ENCODE measurements at places on chromosomes 5 and 9.

DNA sequence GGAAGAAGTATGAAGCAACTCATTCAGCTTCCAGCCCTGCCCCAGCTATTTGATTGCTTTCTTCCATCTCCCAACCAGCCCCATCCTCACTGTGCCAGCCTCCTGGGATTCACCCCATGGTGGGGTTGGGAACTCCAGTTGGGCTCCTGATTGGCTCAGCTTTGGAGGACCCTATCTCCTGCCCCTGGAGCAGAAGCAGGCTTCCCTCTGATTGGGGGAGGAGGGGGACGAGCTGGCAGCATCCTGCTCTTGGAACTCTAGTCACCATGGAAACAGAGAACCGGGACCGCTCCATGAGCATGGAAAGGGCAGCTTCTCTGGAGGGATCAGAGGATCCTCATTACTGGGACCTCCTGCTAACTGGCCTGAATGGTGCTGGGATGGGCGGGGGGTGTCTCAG is 2.6 kb downstream of the SLC6A7 start:
- no peak for DNase-seq

GRCh38 chr9:16192403-16193017 is 639.7 kb downstream of the CCDC171 start:
- no peak for DNase-seq

- DNase-seq = no peak
These were observed 10.0 kb downstream of the SLC2A8 start for GRCh38 chr9:127406799-127407491.

GRCh38 chr5:116452774-116453368 is 121.8 kb downstream of the SEMA6A start:
- no peak for DNase-seq

GRCh38 chr5:96816991-96817390 is 9.2 kb upstream of the ERAP1 start:
- no peak for DNase-seq

DNA sequence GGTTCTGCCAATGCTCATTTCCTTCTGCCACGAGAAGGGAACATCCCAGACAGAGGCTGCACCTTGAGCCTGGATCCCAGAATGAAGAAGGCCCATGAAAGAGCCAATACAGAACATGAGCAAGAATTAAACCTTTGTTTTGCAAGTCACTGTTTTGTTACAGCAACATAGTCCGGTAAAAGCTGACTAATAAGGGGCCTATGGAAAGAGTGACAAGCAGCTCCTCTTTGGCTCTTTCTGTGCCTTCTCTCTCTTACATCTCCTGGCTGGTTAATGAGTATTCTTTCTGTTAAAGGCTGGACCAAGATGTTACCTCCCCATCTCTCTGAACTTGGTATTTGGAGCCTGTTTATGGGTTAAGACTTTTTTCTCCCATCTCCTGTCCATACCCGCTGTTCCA is 10.8 kb downstream of the GFRA3 start:
- DNase-seq = no peak

GRCh38 chr5:3359642-3360041 is 236.0 kb upstream of the IRX1 start:
- no peak for DNase-seq

DNA sequence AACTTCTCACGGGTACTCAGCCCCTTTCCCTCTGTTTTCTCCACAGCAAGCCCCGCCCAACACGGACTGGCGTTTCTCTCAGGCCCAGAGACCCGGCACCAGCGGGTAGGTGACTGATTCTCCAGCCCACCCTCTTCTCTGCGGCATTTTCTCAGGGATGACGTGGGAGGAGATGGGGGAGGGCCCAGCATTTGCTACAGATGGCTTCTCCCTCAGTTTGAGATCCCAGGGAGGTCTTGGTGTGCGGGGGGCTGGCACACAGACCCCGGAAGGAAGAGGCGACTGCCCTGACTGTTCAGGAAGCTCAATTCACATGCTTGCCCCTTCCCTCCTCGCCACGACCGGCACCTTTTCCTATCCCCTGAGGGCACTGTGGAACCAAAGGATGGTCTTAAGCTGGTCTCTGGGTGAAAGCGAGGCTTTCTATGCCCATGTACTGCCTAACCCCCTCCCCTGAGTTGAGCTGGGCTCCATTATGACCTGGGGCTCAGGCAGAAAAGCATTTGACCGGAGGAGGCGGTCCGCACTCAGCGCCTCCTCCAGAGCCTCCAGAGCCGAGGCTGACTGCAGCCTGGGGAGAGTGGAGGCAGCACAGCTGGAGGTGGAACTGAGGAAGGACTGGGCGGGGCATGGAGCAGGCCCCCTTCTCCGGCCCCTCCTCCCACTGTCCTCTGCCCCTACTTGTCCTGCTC is 6.0 kb downstream of the PCDHGC5 start:
- DNase-seq = no peak

DNA sequence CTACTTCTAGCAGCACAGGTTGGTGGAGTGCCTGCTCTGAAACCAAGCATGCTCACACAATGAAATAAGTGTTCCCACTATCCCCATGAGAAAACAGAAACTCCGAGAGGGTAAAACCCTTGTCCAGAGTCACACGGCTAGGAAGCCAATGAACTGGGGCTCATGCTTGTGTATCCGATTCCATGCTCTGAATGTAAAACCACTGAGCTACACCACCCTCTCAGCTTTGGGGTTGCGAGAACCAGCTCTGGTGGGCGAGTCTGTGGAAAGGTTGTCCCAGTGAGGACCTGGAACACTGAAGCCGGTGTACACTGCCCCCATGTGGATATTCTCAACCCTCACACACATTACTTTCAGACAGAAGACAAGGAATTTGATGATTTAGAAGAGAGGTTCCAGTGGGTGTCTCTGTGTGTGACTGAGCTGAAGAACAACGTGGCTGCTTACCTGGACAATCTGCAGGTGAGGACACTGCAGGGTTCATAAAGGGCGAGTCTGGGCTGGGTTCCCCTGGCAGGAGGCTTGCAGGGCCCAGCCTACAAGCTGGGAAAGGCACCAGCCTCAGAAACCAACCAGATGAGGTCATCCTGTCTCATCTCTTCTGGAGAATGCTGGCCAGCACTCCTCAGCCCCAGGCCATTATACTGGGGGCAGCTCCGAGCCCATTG is 37.4 kb downstream of the ARHGEF37 start:
- DNase-seq = peak; percentile 52

- peak; percentile 23 for DNase-seq
These were observed 1.9 kb upstream of the IDNK start for GRCh38 chr9:83620841-83621636.

GRCh38 chr5:137825165-137825564 is 42.5 kb upstream of the MYOT start:
- no peak for DNase-seq

- DNase-seq = peak; percentile 4
These were observed 335.4 kb downstream of the MSX2 start for GRCh38 chr5:175059687-175060211.

- no peak for DNase-seq
These were observed 15.5 kb downstream of the FAM193B start for GRCh38 chr5:177538876-177539275.

DNA sequence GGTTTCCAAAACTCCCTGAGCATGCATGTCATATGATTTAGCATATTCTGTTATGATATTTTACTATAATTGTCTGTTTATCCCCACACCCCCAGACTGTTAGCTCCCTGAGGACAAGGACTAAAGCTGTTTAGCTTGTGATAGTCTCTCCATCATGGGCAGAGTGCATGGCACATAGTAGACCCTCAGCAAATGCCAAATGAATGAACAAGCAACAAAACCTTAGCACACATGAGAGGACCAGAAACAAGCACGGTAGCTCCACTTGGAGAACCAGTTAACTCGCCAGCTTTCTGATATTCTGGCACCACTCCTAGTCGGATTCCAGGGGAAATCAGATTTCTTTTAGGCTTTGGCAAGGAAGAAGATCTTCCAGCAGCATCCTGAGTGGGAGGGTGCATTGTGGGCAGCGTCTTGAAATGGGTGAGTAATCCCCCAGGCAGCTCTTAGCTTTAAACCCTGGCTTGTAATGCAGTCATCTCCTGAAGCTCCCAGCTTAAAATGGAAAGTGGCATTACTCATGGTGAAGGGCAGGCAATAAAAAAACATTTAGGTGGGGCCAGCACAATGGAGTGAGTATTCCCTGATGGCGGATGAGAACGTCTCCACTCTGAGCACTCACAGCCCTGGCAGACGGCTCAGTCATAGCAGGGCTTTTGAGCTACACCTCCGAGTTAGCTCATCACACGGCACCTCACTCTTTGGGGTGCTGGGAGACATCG is 41.1 kb downstream of the FGF1 start:
- DNase-seq = peak; percentile 99

DNA sequence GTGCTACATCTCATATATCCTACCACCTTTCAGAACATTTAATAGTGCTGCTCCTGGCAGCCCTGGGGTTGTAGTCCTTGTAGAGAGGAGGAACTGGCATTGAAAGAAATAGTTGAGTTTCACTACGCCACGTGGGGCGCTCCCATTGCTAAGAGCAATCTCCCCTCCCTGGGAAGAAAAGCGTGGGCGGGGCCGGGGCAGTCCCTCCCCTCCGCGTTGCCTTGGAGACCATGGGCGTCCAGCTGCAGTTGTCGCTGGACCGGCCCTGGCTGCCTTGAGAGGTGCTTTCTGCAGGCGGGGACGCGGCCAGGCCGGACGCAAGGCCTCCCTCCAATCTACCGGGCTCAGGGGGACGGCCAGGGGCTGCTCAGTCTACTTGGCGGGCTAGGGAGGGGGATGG is 368 bp upstream of the CCDC180 start:
- DNase-seq = peak; percentile 14

GRCh38 chr5:54678737-54679136 is 161.2 kb downstream of the SNX18 start:
- no peak for DNase-seq

GRCh38 chr9:12759761-12760160 is 15.1 kb upstream of the LURAP1L start:
- no peak for DNase-seq

DNA sequence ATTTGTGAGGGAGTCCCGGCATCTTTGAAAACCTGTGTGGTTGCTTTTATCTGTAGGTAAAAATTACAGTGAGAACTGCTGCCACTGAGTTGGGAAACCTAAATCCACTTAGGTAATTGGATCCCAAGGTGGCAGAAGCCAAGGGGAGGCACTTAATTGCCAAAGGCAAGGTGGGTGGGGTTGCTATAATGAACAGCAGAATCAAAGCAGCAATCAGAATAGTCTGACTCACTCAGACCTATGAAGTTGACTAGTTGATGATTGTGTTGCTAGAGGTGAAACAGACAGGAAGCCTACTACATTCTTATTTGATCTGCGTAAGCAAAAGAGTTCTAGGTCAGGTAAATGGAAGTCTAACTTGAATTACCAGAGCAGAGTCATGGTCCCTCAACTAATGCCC is 17.3 kb upstream of the BICD2 start:
- DNase-seq = no peak

GRCh38 chr9:88852794-88853193 is 138.5 kb upstream of the S1PR3 start:
- peak; percentile 79 for DNase-seq

DNA sequence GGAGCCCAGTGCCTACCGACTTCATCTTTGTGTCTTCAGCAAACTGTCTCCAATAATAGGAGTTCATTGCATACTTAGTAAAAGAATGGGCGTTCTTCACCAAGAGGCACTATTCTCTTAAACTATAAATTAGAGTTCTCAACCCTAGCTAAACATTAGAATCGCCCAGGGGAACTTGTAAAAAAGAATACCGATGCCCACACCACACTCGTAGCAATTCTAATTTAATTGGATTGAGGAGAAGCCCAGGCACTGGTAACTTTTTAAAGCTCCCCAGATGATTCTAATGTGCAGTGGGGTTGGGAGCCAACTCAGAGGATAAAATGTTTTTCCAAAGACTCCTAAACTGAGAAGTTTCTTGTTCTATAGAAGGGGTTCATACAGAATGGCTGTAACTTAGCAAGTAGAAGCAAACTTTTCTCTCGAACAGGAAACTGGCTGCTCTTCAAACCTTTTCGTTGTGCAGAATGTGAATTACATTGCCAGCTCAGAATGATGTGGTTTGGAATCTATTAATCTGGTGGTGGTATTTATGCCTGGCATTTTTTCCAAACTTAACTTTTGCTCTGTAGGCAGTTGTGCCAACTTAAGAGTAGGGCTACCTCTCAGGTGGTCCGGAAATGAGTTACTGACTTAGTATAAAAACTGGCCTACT is 26.4 kb upstream of the NFIB start:
- no peak for DNase-seq

DNA sequence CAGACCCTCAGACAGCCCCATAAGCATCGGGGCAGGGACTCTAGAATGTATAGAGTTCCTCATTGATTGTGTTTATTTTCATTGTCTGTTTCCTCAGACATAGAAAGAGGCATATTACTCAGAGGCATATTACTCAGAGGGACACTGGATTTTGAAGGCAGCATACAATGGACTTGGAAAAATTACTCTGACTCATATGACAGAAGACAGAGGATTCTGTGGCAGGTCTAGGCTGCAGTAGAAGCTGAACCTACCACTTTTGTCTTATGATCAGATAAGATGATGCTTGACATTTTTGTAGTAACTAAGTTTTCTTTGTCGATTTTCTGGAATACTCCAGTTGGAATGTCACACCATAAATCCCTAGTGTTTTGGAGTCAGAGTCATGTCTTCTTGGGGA is 105.2 kb downstream of the ST8SIA4 start:
- no peak for DNase-seq

GRCh38 chr9:37151812-37152211 is 31.4 kb downstream of the ZCCHC7 start:
- no peak for DNase-seq

DNA sequence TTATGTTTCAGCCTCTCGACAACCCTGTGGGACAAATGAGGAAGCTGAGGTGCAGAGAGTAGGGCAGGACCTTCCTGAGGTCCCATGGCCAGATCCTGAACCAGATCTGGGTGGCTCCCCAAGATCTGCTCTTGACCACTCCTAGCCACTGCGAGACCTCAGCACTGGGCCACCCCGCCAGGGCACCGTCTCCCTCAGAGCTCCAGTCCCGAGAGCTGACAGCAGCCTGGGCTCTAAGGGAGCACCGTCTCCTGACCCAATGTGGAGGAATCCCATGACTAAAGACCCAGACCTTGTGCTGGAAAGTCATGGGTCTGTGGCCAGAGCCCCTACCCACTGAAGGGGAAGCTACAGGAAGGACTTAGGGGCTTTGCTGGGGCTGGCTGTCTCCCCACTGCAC is 4.5 kb upstream of the LMX1B start:
- DNase-seq = no peak

DNA sequence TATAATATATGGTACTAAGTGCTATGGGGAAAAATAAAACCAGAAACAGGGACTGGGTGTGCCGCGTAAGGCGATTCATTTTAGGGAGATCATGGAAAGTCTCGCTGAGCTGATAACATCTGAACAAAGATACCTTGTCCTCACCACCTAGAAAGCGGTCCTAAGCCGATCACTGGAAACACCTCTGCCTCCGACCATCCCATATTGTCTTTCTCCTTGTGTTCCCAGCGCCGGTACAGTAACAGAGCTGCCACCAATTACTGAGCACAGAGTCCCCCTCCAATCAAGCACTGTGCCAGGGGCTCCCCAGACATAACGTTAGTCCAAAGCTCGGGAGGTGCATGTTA is 704 bp downstream of the CCDC112 start:
- no peak for DNase-seq

Data from GM04504 (cell line).